ENCODE measurements at places on chromosomes 2 and 18.

- DNase-seq: no peak
Observed at GRCh38 chr2:219644801-219645480, 17.5 kb downstream of the SLC4A3 start.

GRCh38 chr2:173240083-173240482 lies 114.6 kb upstream of the CDCA7 start:
- DNase-seq: no peak

DNA sequence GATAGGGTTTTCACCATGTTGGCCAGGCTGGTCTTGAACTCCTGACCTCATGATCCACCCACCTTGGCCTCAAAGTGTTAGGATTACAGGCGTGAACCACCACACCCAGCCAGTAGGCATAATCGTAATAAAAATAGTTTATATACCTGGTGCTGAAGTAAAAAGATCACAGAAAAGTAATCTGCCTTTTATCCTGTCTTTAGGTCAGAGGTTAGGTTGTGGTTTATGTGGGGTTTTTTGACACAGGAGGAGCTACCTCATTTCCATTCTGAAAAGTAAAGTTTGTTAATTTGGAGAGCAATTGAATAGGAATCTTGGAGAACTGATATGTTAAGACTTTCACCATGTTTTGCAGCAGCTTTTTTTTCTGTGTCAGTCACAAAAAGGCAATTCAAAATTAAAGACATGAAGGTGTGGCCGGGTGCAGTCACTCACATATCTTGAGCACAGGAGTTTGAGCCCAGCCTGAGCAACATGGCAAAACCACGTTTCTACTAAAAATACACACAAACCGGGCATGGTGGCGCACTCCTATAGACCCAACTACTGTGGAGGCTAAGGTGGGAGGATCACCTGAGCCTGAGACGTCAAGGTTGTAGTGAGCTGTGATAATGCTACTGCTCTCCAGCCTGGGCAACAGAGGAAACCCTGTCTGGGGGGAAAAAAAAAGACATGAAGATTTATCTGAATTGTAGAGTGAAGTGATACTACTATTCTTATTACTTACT lies 31.5 kb downstream of the CCNT2 start:
- no peak for DNase-seq

GRCh38 chr2:60358476-60358875 lies 195.0 kb downstream of the BCL11A start:
- DNase-seq: no peak

GRCh38 chr18:77762014-77762413 lies 512.4 kb downstream of the GALR1 start:
- DNase-seq: no peak

DNA sequence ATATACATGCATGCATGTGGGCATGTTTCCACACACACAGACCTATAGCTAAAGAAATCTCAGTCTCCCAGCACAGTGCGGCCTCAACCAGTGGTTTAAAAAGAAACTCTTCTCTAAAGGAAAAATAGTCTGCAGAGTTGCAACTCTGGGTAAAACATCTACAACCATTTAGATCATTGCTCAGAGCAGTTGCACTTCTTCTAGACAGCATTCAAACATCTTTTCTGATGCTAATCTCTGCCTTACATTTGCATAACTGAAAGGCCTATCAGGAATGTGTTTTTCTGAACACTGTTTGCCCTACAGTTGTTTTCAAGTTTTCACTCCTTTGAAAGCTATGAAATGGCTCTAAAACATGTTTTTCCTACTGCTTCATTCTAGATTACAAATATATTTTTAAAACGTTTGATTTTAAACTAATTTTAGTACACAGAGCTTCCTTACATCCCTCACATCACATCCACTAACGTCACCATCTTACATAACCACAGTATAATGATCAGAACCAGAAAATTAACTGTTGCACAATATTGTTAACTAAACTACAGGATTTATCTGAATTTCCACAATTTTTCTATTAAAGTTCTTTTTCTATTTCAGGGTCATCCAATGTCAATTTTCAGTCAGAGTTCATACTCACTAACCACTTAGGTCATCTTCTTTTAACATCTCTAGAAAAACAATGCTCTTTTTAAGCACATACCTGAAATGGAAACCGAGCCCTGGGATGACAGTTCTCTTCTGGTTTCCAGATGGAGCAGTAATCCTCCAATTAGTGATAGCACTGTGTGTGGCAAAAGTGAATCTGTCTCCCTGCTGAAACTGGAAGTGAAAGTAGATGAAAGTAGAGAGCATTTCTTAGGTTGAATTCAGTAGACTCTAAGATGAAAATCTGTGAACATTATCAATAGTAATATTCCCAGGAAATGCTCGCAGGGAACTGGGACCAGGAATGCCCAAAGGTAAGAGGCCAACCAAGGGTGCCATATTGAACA lies 501.6 kb upstream of the GCFC2 start:
- no peak for DNase-seq

GRCh38 chr2:72010647-72011369 lies 136.9 kb downstream of the CYP26B1 start:
- no peak for DNase-seq

GRCh38 chr2:174336501-174337336 lies 2.0 kb downstream of the SP9 start:
- peak; percentile 56 for DNase-seq

- peak; percentile 65 for DNase-seq
Observed at GRCh38 chr2:241272303-241273209, 42.9 kb downstream of the HDLBP start.

GRCh38 chr18:26642440-26643348 lies 94.3 kb upstream of the KCTD1 start:
- no peak for DNase-seq

- DNase-seq: no peak
Observed at GRCh38 chr2:119596638-119597037, 52.4 kb downstream of the CFAP221 start.

DNA sequence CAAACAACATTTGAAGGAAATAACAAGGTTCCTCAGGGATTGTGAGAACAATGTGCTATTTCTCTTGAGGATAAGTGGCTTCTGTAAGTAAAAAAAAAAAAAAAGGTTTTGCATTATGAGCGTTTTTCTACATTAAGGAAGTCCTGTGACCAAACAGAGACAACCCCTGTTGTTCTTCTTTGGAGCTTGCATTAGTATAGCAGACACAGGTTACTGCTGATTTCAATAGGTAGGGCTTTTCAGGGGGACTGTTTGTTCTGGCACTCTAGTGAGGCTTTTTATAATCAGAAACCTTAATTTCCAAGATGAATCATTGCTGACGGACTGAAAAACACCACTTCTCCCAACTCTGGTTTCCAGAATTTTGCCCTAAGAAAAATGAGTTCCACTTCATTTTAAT lies 8.2 kb downstream of the DPP10 start:
- no peak for DNase-seq

DNA sequence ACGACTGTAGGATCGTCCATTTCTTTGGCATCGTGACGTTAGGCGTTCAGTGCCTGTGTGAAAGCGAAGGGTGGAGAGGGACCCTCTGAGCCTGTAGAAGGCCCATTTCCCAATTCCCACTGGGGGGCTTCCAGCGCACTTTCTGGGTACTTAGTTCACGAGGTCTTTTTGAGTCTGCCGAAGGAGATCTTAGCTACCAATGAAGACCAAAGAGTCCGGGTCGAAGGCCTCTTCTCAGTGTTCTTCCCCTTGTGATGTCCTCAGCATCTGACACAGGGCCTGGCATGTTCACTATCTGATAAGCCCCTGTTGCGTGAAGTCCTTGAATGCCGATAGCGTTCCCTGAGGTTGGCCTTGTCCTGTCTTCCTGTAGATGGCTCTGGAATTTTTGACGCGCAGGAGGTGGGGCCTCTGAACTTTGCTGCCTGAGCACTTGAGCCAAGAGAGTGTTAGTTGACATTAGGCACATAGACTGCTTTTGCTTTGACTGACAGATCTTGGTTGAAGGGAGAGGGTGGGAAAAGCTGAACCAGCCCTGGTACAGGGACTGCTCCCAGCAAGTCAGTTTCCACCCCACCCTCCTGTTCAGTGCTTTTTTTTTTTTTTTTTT lies 52.8 kb downstream of the LDLRAD4 start:
- no peak for DNase-seq

DNA sequence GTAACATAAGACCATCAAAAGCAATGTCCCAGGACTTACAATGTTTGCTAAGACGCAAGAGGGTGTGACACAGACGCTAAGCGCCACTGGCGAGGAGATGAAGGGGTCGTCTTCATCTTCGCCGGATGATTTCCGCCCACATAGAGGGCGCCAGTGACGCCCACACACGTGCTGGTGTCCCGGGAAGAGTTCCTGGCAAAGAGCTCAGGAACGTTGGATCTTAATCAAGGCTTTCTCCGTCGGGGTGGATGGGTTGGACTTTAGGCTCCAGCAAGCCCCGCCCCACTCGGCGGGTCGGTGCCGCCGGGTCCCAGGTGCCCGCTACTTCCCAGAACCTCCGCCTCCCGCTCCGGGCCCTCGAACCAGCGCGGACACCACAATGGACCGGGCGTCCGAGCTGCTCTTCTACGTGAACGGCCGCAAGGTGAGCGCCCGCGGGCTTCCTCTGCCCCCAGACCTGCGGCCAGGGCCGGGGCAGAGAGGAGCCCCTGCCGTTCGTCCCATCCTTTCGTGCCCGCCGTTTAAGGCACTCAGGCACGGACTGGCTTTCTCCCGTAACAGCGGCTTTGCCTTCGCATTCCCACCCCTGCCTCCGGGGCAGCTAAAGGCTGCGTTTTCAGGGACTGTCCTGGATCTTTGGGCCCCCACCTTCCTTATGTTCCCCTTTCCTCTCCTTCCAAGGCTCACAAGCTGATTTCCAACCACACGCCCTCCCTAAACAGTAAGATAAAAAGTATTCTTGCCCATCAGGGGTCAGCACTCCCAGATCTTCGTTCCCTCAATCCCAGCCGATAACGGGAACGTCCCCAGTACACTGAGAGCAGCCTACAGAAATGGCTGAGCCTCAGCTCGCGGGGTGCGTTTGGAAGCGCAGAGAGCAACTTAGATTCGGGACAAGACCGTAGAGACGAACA lies at the start of gene AOX1:
Gene AOX1, plus strand, starts transcription at position 285 of the 914 bp plus-strand sequence. Its CDS starts 95 bp downstream, at position 380.
- DNase-seq: peak; percentile 5

GRCh38 chr2:54310961-54311360 lies 54.9 kb upstream of the TSPYL6 start:
- no peak for DNase-seq

DNA sequence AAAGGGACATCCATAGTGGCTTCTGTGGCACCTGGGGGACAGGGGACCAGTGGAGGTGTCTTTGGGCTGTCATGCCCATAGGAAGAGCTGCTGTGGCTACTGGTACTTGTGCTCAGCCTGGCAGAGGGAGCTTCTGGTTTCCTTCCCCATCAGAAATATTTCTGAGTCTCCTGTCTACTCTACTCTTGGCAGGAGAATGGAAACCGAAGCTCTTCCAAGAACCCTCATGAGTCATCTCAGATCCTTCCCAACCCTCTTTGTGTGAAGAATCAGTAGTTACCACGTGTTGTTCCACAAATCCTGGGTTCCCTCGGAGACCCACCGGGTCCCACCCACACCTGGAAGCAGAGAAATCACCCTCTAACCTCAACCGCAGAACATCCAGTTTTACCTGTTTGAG lies 234.9 kb downstream of the FHOD3 start:
- DNase-seq: no peak

DNA sequence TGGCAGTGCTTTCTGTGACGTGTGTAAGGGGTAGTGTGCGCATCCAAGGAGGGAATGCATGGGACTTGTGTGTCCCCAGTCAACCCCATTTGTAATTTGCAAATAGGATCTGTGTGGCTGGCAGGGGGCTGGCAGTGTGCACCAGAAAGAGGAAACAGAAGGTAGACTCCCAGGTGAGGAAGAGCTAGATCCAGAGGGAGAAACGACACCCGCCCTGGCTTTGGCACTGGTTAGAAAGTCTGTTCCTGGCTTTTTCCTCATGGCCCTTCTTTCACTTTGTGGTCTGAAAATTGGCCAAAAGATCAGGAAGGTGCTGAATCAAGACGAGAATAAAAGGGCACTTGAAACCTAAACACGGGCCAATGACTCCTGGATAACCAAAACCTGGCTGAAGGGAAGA lies 33.3 kb downstream of the PRKCE start:
- DNase-seq: no peak

DNA sequence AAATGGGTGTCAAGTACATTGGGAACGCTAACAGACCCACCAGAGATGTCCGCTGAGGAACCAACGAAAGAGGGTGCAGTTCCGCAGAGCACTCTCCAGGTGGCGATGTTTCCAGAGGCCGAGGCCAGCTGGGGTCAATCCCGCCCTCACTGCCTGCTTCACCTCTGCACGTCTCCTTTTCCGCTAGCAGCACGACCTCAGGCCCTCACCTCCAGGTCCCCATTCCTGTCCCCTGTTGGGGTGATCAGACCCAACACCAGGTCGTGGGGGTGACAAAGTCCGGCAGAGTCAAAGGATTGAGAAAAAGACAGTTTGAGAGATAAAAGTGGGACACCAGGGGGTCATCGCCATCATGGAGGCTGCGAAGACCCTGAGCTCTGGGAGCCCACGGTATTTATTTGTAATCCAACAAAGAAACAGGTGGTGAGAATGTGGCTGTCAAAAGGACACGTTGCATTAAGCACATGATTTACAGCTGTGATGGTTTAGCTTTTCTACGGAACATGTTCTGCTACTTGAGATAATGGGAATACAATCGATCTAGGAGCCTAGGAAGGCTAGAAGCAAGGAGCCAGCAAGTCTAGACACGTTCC lies 27.3 kb downstream of the ZAP70 start:
- DNase-seq: peak; percentile 54

DNA sequence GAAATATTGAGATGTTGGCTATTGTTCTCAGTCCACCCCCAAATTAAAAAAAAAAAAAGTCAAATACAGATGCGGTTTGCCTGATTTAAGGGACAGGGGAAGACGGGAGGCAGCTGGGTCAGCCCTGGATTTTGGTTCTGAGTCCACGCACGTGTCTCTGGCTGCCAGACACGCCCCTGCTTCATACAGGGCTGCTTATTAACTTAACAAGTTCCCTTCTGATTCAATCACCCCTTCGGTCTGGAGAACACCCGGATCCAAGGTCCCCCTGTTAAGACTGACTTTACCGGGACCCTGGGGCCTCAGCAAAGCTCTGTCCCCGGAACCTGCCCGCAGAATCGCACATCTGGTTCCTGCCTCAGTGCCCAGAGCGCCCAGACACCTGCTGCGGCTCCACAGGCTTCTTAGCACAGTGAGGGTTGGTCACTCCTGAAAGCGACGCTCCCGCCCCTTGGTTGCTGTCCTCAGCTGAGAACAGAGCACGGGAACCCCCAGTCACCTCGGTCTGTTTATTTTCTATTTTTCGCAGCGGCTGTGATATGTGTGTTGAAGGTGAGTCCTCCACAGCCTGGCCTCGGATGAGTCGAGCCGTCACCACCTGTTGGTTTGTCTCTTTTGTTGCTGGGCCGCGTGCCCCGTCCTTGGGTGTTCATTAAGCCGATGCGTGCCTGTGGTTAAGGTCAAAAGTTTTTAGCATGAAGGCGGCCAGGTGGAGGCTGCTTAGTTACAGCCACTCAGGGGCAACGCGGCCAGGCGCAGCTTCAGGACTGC lies 57.2 kb downstream of the RTP5 start:
- DNase-seq: no peak

GRCh38 chr2:41204315-41204714 lies 752.4 kb upstream of the SLC8A1 start:
- no peak for DNase-seq
